ENCODE measurements at places on chromosomes 2 and 18.
A peak's percentile ranks its signal among the peaks of the same experiment; 100 is the strongest.

GRCh38 chr2:146287281-146287680 is 1557.5 kb upstream of the ACVR2A start:
- peak; percentile 25 for DNase-seq

DNA sequence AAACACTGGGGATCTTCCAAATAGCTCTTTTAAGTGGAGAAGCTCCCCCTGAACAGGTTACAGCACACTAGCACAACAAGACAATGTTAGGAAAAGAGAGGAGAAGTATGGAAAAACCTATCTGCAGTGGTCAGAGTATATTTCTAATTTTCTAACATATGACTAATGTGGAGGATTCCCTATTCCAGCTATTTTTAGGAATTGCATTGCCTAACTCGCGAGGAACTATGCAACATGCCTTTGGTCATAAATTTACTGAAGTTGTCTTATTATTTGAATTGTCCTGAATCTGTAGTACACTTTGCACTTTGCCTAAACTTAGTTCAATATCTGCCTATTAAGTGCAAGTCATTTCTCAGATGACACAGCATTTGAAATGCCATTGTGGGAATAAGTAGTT is 381.4 kb downstream of the CCDC85A start:
- peak; percentile 63 for DNase-seq

DNA sequence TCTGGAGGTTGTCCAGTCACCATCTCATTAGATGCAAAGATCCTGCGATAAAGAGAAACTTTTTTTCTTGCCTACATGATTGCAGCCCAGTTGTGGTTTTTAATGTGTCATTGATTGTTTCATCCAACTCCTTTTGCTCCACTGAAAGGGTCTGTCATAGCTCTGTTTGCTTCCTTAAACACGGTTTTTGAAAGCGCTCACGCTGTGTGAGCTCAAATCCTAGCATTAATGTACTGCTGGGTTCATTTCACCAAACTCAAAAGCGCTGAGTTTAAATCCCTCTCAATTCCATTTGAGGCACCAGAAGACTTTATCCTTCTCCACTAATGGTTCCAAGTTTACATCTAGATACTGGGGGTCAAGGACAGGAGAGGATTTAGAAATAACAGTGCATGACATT is 53.6 kb downstream of the CDK15 start:
- DNase-seq, result peak; percentile 90

DNA sequence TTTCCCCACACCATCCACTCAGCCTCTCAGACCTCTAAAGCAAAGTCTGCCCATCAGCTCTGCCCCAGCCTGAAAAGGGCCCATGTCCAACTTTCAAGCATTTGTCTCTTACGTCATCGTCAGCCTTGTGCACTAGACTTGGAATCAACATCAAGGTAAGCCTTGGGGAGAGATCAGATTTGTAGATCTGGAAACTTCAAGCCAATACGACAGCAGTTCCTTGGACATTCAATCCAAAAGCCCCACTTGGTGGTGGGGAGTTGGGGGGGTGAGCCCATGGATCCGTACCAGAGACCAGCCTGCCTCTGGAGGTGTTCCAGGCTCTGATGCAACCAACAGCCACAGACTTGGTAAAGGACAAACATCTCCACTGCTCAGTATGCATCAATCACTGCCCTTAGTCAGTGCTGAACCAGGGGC is 206.8 kb upstream of the MEIS1 start:
- no peak for DNase-seq

DNA sequence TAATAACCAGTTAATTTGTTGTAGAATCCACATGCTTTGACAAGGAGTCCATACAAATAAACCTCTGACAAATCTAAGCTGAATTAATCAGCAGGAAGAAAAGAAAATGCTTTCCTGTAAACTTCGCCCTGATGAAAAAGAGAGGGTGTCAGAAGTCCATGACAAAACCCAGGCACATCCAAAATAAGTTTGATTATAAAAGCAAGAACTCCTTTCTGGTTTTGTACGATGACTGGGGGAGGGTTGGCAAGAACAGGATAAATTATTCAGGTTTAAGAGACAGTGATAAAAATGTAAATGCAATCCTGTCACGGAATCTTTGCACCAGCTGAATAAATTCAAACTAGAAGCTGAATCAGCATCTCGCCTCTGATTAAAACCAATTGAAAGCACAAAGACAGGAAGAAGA is 469.2 kb upstream of the TNP1 start:
- DNase-seq, result no peak

DNA sequence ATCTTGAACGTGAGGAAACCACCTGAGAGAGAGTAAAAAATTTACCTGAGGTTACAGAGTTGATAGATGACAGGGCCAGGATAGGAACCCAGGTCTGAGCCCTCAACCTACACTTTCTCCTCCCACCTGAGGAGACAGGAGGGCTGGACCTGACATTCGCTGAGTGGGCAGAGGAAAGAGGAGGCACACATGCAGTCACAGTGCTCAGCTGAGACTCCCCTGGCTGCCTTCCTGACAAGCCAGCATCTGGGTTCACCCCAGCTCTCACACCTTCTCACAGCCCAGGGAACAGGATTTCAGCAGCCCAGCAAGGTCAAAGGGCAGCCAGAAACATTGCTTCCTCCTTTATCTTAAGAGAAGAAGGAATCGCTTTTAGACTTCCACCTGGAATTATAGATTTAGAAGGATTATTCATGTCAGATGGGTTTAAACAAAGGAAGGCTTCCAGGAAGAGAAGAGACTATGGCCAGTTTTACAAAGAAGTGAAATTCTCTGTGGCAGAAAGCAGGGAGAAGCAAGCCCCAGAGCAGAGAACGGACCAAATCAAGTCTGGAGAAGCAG is 18.1 kb upstream of the PKDCC start:
- DNase-seq, result no peak

DNA sequence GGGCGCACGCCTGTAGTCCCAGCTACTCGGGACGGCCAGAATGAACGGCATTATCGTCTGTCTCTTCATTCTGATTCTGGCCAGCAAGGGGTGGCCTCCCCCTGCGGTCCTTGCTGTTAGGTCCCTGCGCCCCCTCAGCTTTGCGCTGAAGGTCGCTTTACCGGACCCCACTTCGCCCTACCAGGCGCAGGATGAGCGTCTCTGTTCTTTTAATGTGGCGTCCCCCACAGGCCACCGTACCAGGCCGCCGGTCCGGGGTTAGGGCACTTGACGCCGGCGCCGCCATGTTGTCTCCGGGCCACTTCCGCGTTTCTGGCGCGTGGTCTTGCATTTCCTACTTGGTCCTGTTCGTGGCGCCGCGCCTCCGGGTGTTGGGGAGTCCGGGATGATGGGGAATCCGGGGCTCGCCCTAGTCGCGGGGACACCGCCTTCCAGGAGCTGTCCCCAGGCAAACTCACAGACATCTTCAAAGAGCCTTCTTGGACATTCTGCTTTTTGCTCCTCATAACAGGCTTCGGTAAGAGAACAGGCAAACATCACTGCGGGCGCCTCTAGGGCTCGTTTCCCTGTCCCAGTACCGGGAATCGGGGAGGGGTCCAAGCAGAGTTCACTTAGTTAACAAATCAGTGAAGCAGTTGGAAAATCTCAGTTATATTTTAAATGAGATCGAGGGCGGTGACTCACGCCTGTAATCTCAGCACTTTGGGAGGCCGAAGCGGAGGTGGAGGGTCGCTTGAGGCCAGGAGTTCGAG is 8.5 kb upstream of the NARS1 start:
- peak; percentile 95 for DNase-seq

All from EH (cell line).